ENCODE measurements at places on chromosomes 6 and 20.

- no peak for DNase-seq
- no peak overlapping the region for H3K4me3 ChIP-seq
- no peak overlapping the region for H3K27ac ChIP-seq
- peaks cover 44% of the 10 kb centered on the region for H3K36me3 ChIP-seq
These were observed 3.0 kb downstream of the CSNK2A1 start for GRCh38 chr20:540391-541201.

GRCh38 chr6:143158113-143158581, 97.5 kb downstream of the AIG1 start:
- H3K27me3 ChIP-seq = peaks cover 2% of the 10 kb centered on the region
- H3K4me1 ChIP-seq = no peaks in the 10 kb centered on the region
- no peak overlapping the region for H3K27ac ChIP-seq
- H3K36me3 ChIP-seq = no peaks in the 10 kb centered on the region
- no peak for DNase-seq

DNA sequence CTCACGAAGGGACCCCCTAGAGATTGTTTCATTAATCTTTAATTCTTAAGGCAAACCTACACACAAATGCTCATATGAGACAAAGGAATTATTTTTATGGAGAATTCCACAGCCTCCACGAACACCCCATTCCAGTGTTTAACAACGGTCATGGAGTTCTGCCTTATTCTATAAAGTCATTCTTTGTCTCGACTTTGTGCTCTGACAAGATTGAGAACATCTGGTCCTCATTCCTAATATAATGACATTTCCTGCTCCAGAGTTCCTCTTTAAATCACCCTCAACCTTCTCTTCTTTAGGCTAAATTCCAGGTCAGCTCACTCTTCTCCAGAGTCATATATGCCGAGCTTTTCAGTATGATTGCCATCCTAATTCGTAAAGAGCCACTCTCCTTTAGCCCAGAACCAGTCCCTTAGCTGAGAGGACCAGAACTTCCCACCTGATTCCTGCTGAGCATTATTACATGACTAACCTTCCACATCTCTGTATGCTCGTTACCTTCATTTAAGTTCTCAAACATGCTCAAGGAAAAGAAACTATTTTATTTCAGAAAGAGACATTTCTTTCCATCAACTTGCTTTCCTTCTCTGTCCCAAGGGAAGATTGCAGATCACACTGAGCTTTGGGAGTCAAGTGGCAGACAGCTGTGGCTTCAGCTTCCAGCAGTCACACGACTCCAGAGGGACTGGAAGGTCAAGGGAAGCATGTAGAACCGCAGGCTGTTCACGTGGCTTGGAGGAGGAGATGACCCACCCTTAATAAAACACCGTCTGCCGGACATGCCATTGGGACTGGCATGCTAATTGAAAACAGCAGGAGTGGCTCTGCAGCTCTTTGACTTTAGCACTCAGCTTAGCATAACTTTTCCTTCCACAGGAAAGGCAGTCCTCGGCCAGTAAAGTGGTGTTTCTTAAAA, 467.1 kb upstream of the HSF2 start:
- H3K4me3 ChIP-seq = no peak overlapping the region
- DNase-seq = no peak
- no peaks in the 10 kb centered on the region for H3K27me3 ChIP-seq
- no peaks in the 10 kb centered on the region for H3K4me1 ChIP-seq
- no peak overlapping the region for H3K27ac ChIP-seq

DNA sequence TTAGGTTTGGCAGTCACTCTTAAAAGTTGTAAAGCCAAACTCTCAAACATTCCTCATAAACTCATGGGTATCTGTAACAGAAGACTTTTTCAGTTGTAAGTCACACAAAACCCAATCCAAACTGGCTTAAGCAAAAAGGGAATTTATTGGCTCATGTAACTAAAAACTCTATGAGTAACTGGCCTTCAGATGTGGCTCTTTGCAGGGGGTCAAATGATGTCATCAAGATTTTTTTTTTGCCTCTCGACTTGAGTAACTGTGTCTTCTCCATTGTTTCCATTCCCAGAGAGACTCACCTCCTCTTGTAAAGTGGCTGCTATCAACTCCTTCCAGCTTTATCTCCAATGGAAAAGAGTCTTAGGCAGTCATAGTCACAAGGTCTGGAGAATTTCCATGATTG, 645.0 kb downstream of the DHX35 start:
- H3K27ac ChIP-seq = no peak overlapping the region
- no peaks in the 10 kb centered on the region for H3K27me3 ChIP-seq
- no peak for DNase-seq
- H3K36me3 ChIP-seq = no peaks in the 10 kb centered on the region
- H3K4me3 ChIP-seq = no peak overlapping the region
- H3K4me1 ChIP-seq = no peaks in the 10 kb centered on the region
